ENCODE measurements at places on chromosomes 3 and 15.
A peak's percentile ranks its signal among the peaks of the same experiment; 100 is the strongest.

GRCh38 chr3:105812194-105812586 lies 56.6 kb downstream of the CBLB start:
- no peak for DNase-seq

GRCh38 chr3:105083945-105084344 lies 282.8 kb upstream of the ALCAM start:
- no peak for DNase-seq

DNA sequence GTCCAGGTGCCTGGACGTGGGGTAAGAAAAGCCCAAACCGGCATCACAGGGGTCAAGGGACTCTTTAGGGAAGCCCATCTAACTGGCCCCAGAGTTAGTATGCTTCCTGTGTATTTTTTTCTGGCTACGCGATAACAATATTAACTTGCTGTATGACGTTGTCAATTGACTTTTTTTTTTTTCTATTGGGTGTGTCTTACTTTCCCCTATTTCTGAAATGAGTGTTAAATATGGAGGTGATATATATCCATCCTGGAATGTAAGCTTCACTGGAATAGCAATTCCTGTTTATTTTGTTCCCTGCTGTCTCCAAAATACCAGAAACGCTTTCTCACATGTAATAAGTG lies 598 bp upstream of the GMNC start:
- no peak for DNase-seq

GRCh38 chr3:45170096-45170495 lies 23.9 kb upstream of the CDCP1 start:
- no peak for DNase-seq

DNA sequence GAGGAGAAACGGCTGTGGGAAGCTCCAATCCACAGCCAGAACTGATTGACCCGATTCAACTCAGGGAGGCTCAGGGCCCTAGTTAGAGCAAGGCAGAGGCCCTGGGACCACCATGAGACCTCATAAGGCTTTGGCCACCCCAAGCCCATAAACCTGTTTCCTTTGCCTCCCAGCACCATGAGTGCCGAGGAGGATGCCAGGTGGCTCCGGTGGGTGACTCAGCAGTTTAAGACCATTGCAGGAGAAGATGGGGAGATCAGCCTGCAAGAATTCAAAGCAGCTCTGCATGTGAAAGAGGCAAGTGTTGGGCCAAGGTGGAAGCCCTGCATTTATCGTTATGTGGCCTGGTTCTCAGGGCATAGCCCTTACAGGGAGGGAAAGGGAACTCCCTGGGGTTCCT lies 11.9 kb downstream of the NOX5 start:
- no peak for DNase-seq

DNA sequence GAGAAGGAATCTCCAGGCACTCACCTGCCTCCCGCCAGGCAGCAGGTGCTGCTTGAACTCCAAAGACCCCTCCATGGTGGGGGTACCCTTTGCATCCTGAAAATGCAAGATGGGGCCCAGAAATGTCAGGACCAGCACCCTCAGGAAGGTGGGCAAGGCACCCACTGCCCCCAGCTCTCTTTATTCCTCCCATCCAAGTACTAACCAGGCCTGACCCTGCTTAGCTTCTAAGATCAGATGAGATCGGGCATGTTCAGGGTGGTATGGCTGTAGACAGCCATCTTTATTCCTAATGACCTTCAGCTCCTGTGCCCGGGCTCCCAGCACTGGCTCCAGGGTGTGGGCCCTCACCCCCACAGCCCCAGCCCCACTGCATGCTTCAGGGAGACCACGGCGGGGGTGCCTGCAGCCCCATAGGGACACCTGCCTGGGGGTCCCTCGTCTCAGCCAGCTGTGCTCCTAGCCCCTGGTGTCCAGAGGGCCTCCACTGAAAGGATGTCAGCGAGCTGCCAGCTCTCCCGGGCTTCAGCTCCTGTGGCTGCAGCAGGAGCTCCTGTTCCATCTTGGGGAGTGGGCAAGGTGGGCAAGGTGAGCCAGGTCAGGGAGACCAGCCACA lies 13.2 kb downstream of the PLA2G4B start:
- DNase-seq, result no peak

DNA sequence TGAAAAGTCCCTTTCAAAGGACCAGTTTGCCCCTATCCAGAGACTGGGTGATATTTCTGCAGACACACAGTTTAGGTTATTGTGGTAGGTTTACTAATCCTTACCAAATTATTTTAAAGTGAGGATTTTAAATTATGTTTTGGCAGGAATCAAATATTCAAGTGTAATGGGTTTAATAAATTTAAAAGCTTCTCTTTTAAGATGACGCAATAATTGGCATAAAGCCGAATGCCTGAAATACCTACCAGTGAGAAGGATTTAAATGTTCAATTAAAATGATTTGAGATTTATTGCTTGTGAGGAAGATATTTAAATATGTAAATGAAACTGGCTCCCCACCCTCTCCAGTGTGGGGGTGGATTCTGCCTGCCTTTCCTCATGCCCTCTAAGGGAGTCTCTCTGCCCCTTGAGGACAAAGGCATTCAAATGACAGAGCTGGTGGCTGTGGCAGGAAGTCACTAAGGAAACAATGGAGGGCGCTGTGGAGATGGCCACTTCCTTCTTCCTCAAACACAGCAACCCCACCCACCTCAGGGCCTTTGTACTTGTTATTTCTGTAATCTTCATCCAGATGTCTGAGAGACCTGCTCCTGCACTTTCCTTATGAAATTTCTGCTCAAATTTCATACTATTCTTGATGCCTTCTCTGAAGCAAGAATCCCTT lies 131.7 kb downstream of the TNIK start:
- DNase-seq, result peak; percentile 9

- DNase-seq, result no peak
Measured at GRCh38 chr15:38076786-38077185, 142.3 kb downstream of the TMCO5A start.

GRCh38 chr3:53688066-53688465 lies 158.2 kb downstream of the CHDH start:
- no peak for DNase-seq

DNA sequence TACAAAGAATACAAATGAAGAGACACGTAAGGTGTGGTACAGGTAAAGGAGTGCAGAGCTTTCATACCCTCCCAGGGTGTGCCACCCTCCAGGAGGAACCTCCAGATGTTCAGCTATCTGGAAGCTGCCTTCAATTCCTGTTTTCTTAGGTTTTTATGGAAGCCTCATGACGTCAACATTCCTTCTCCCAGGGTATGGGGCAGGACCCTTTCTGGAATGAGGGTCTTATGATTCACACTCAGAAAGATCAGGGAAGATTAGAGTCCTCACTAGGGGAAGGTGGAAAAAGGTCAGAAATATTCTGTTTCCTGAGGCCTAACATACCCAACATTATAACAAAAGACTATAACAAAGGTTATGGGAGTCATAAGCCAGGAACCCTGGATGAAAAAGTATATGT lies 99.8 kb upstream of the PLCL2 start:
- no peak for DNase-seq

DNA sequence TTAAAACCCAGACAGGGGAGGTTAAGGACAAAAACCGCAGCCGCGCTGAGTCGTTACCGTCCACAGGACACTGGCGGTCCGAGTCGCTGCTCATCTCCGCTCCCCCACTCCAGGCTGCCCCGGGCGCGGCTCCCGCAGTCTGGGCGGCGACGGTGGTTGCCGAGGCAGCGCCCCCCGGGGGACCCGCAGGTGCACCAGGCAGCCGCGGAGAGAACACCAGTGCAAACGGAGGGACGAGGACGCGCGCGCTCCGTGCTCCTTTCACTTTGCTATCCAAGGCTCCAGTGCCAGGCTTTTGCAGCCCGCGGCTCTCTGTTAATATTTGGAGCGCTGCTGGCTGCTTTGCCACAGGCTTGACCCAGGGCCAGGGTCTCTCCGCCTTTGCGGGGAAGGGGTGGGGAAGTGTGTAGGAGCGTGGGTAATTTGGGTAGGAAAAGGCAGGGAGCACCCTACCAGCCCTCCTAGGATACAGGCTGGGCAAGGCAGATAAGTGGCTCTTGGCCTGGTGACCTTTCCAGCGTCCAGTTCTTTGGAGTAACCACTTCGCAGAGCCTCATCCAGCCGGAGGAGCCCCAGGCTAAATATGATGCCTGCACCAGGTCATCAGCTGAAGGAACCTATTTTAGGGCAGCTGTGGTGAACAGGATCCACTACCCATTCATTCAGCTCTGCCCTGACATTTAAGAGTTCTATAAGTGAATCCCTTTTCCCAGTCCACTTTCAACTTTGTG lies at the start of gene GADL1:
Gene GADL1 (minus strand): TSS at position 141 of the 731 bp plus-strand sequence. CDS start 47 bp downstream, at position 94.
- DNase-seq, result no peak

DNA sequence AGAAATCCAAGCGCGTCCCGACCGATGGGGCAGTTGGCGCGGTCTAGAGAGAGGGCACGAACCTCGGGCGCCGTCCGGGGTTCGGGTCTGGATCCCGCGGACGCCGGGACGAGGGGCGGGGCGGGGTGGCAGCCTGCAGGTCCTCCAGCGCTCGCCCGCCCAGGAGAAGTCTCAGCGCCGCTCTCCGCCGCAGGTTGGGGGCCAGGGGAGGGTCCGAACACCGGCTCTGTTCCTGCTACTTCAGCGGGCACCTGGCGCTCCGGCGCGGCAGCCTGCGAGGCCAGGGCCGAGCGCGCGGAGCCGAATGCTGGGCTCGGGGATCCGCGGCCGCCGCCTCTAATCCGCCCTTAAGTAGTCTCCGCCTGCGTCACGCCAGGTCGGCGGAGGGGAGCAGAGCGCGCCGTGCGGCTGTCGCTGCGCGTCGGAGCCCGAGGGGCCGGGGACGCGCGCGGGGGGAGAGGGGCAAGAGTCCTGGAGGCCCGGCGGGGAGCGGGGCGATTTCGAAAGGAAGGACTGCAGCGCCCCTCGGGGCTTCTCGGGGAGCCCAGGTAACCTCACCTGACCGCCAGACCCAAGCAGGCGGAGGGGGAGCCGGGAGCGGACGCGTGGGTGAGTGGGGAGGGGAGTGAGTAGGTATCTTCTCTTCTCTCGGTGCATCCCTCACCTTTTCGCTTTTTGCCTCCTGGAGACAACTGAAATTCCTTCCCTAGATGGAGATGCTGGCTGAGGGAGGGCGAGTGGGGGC lies at the start of gene GJD2:
Gene GJD2 (minus strand): TSS at position 325 of the 745 bp plus-strand sequence. CDS start 510 bp downstream, outside the sequence.
- DNase-seq, result no peak

DNA sequence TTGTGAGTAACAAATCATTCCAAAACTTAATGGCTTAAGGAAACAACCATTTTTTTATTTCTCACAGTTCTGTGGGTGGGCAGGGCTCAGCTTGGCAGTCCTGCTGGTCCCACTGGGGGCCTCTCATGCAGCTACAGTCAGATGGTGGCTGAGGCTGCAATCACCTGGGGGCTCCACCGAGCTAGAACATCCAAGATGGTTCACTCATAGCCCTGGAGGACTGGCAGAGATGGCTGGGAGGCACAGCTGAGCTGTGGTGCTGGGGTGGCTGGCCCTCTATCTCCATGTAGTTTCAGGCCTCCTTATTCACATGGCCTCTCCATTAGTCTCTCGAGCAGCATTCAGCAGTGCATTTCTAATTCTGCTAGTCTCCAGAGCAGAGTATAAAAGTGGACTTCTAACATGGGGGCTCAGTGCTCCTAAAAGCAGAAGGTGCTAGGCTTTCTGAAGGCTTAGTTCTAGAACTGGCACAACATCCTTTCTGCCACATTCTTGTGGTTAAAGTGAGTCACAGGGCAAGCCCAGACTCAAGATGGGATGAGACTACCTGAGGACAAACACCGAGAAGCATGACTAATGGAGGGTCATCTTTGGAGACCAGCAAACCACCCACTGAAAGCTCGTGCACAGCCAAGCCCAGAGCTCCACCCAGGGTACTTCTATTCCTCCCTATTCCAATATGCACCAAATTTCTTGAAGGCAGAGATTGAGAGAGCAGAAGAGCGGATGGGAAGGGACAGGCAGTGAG lies 6.3 kb downstream of the CAV3 start:
- DNase-seq, result no peak

DNA sequence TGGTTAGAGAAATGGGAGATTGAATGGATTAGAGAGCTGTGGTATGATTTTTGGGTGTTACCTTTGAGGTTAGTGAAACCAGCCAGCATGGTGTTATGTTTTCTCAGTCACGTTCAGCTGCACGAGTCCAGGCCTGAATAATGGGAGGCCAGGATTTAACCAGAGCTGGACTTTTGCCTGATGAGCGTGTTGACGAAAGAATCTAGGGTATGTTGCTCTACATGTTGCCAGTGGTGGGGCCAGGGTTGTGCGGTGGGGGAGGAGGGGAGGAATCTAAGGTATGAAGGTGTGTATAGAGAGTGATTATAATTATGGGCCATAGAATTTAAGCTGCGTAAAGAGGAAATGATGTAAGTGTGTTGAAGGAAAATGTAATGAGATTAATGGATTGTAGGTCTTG lies 22.8 kb downstream of the MINDY2 start:
- no peak for DNase-seq

Data from activated CD4-positive, alpha-beta T cell treated with anti-CD3 and anti-CD28 coated beads, Interleukin-2, amount 50 U/mL, for 4 hours (primary cell).